ENCODE measurements at places on chromosomes 1 and 21. TPM values are rescaled to one million over a fixed set of nuclear protein-coding genes. Genes with fewer than 3 reads are reported as not detected.
A peak's percentile ranks its signal among the peaks of the same experiment; 100 is the strongest.

SLC44A5 gene
- 10.6 TPM for polyA plus RNA-seq

SLAMF7 gene
- polyA plus RNA-seq, result 5.1 TPM

OR6N1 gene
- not detected for polyA plus RNA-seq

SEMA4A gene
- polyA plus RNA-seq, result 7.7 TPM

CNR2 gene
- 0.20 TPM for polyA plus RNA-seq

SERPINC1 gene
- polyA plus RNA-seq, result 0.75 TPM

ZNF436 gene
- polyA plus RNA-seq, result 24.6 TPM

DNA sequence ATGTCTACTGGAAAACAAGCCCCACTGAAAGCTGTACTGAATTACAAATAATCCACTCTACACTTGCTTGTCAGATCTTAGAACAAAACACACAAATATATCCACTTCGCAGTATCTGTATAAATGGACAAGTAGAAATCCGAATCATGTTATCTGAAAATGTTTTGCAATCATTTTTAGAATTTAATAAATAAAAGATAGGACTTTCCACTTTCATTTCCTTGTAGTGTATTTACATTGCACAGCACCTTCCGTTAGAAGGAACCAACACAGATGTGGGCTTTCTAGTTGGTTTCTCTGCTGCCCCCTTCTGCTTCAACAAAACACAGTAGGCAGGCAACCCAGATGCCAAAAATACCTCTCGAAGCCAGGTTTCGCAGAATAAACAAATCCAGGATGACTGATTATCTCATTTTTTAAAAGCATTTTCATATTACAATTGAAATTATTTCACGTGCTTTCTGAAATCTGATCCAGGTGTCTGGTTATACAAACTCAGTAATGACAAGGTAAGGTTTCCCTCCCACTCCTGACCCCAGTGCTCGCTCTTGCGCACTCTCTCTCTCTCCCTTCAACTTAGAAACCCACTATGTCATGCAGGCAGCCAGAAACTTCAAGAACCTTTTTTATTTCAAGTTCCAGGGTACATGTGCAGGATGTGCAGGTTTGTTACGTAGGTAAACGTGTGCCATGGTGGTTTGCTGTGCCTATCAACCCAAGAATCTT is 389.9 kb downstream of the SMYD3 start:
- no peaks in the 10 kb centered on the region for H3K27me3 ChIP-seq
- peak; percentile 46 for DNase-seq
- no peaks in the 10 kb centered on the region for H3K4me1 ChIP-seq
- H3K36me3 ChIP-seq, result no peaks in the 10 kb centered on the region
- no peak overlapping the region for H3K27ac ChIP-seq
- H3K4me3 ChIP-seq, result no peak overlapping the region

DNA sequence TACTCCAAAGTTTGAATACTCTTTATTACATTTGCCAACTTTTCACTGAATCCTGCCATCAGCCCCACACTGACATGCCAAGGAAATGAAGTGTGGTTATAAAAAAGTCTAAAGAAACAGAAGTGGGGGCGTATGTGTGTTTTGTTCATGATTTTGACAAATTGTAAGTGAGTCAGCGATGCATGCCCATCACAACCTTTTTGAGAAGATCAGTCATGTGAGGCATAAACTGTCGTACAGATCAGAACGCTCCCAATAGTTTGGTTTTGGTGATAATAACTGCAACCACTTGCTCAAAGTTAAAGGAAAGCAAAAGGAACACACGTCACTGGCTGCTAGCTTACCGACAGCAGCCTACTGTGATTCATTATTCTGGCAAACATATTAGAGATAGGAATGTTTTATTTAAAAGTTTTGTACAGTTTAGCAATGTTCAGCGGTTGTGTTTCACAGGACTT is 95.6 kb downstream of the RGS2 start:
- no peak overlapping the region for H3K4me3 ChIP-seq
- no peaks in the 10 kb centered on the region for H3K27me3 ChIP-seq
- no peak overlapping the region for H3K27ac ChIP-seq
- H3K4me1 ChIP-seq, result no peaks in the 10 kb centered on the region
- no peaks in the 10 kb centered on the region for H3K36me3 ChIP-seq

DNA sequence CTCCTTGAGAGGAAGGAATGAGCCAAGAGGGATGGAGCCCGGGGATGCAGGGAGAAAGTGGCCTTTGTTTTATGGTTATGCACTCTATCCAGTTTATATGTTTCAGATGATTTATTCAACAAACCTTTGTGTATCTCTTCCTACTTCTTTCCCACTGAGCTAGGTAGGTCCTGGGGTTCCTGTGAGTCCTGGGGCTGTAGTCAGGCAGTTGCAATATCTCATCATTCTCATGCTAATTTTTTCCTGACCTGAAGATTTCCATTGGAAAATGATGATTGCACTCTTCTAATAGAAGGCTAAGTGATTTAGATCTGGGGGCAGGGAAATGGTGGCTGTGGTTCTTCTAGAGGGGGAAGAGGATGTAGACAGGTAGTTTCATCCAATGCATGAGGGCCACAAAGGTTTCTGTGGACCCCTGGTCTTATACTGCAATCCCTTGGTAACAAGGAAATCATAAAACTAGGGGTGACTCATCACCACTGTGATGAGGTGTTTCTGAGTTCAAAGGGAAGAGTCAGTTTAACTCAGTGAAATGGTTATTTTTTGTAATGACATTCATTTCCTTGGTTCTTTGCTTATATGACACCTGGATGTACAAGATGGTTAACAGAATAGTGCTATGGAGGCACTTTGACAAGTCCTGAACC is 20.2 kb downstream of the B3GALT5 start:
- H3K4me1 ChIP-seq, result no peaks in the 10 kb centered on the region
- no peak overlapping the region for H3K27ac ChIP-seq
- no peaks in the 10 kb centered on the region for H3K36me3 ChIP-seq
- H3K27me3 ChIP-seq, result no peaks in the 10 kb centered on the region
- no peak overlapping the region for H3K4me3 ChIP-seq

GRCh38 chr1:56185493-56185892 is 393.9 kb downstream of the PLPP3 start:
- H3K4me3 ChIP-seq, result no peak overlapping the region
- no peak for DNase-seq
- no peaks in the 10 kb centered on the region for H3K4me1 ChIP-seq
- no peaks in the 10 kb centered on the region for H3K36me3 ChIP-seq
- H3K27me3 ChIP-seq, result no peaks in the 10 kb centered on the region

GRCh38 chr1:67888216-67889106 is 55.2 kb upstream of the GNG12 start:
- no peaks in the 10 kb centered on the region for H3K27me3 ChIP-seq
- H3K36me3 ChIP-seq, result no peaks in the 10 kb centered on the region
- H3K4me3 ChIP-seq, result no peak overlapping the region
- H3K27ac ChIP-seq, result no peak overlapping the region

- no peak overlapping the region for H3K27ac ChIP-seq
- H3K27me3 ChIP-seq, result no peaks in the 10 kb centered on the region
- DNase-seq, result peak; percentile 11
- no peaks in the 10 kb centered on the region for H3K4me1 ChIP-seq
- no peaks in the 10 kb centered on the region for H3K36me3 ChIP-seq
- H3K4me3 ChIP-seq, result no peak overlapping the region
Measured at GRCh38 chr1:4171480-4172450, 271.7 kb upstream of the C1orf174 start.

- H3K27me3 ChIP-seq, result no peaks in the 10 kb centered on the region
- H3K36me3 ChIP-seq, result no peaks in the 10 kb centered on the region
- DNase-seq, result no peak
- H3K27ac ChIP-seq, result no peak overlapping the region
Measured at GRCh38 chr1:115355069-115355468, 17.0 kb upstream of the NGF start.

DNA sequence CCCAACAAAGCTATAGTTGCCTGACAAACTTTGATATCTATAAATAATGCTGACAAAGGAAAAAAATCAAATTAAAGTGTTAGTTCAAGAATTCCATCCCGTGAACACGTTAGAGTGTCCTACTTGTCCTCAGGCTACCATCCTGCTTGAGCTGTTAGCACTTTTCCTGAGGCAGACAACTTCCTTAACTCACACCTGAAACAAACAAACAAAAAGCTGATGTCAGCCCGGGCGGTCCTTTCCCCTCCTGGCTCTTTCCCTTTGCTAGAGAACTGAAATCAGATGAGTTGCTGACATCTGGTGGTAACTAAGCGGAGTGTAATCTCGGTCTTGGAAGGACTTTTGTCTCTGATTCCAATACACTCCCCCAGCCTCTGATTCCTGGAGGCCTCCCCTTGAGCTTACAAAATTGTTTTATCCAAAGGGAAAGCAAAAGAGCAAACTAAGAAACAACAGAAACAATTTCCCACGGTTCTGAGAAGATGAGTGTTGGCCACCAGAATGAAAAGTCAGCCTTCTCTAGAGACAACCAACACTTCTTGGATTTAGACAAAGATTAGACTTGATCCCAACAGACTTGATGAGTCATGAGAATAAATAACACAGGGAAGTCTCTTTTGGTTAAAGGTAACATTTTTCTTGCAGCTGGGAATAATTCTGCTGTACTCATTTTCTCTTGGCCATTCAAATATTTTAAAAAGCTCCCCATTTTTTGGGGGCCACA is 135.4 kb downstream of the PROX1 start:
- H3K27ac ChIP-seq, result no peak overlapping the region
- H3K36me3 ChIP-seq, result no peaks in the 10 kb centered on the region
- H3K4me3 ChIP-seq, result no peak overlapping the region

DNA sequence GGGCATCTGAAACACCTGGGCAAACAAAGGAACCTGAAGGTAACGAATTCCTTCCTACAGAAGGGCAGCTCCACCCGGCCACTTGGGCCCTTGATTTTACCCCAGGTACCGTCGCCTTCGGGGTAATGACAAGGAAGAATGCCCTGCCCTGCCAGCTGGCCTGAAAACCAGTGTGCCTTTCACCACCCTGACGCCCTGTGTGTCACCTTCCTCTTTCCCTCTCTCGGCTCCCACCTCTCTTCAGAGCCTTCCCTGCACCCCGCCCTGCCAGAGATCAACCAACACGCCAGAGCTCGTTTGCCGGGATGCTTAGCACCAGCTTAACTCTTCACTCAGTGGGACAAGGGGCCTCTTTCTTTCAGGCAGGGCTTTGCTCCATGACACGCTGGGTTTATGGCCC is 86.0 kb downstream of the SIM2 start:
- no peaks in the 10 kb centered on the region for H3K36me3 ChIP-seq
- DNase-seq, result no peak
- H3K4me1 ChIP-seq, result no peaks in the 10 kb centered on the region
- no peaks in the 10 kb centered on the region for H3K27me3 ChIP-seq
- H3K27ac ChIP-seq, result no peak overlapping the region

GRCh38 chr1:8093221-8093980 is 67.3 kb upstream of the ERRFI1 start:
- no peak overlapping the region for H3K4me3 ChIP-seq
- H3K27ac ChIP-seq, result no peak overlapping the region
- no peaks in the 10 kb centered on the region for H3K27me3 ChIP-seq
- no peak for DNase-seq
- peaks cover 6% of the 10 kb centered on the region for H3K4me1 ChIP-seq

DNA sequence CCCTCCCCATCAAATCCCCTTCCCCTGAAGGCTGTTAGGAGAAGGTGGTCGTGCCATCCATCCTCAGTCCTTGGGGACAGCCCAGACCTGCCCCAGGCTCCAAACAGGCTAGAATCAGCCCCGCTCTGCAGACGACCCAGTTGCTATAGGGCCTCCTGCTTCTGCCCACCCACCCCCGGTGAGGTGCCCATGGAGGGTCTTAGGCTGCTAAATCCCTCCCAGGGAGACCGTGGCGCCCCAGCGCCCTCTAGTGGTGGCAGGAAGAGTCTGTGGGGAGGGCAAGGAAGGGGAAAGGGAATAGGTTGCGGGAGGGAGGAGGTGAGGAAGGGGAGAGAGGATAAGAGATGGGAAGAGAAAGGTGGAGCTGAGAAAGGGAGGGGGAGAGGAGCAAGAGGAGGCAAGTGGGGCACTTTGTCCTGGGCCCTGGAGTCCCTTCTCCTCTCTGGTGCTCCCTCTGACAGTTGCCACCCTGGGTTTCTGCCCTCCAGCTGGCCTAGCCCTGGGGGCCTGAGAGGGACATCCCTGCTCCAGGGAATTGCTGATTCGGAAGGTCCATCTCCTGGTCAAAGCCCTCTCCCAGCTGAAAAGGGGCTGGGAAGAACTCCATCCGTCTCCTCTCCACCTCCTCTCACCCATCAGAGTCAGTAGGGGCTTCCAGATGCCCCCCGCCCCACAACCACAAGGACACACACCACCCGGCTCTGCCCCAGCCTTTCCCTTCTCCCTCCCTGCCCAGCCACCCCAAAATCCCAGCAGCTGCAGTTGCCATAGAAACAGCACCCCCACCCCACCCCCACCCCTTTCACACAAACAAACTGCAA is 55.4 kb downstream of the CAMK2N1 start:
- H3K27me3 ChIP-seq, result no peaks in the 10 kb centered on the region
- no peaks in the 10 kb centered on the region for H3K4me1 ChIP-seq
- H3K27ac ChIP-seq, result no peak overlapping the region
- no peaks in the 10 kb centered on the region for H3K36me3 ChIP-seq
- no peak overlapping the region for H3K4me3 ChIP-seq

DNA sequence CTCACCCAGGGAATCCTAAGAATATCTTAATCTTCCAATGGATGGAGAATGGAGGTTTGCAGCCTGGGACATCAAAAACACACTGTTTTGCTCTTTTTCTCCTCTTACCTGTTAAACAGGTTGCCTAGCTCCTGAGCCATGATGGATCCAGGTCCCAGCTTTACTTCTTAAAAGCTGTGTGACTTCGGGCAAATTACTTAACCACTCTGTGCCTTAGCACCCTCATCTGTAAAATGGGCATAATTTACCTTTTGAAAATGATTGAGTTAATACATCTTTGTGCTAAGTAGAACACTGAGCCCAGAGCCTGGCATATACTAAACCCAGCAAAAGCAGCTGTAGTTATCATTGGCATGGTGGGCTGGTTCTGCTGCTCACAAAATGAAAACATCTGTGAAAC is 10.2 kb downstream of the COQ8A start:
- no peaks in the 10 kb centered on the region for H3K36me3 ChIP-seq
- no peak overlapping the region for H3K4me3 ChIP-seq
- H3K4me1 ChIP-seq, result peaks cover 3% of the 10 kb centered on the region

GRCh38 chr1:204817341-204817740 is 53.3 kb upstream of the NFASC start:
- H3K27ac ChIP-seq, result no peak overlapping the region
- H3K4me3 ChIP-seq, result no peak overlapping the region
- DNase-seq, result no peak
- H3K27me3 ChIP-seq, result no peaks in the 10 kb centered on the region

- no peak overlapping the region for H3K27ac ChIP-seq
- H3K4me1 ChIP-seq, result peaks cover 11% of the 10 kb centered on the region
- no peaks in the 10 kb centered on the region for H3K36me3 ChIP-seq
- peak; percentile 84 for DNase-seq
- no peak overlapping the region for H3K4me3 ChIP-seq
- no peaks in the 10 kb centered on the region for H3K27me3 ChIP-seq
Measured at GRCh38 chr1:175319112-175319911, 126.7 kb upstream of the KIAA0040 start.

- H3K27ac ChIP-seq, result no peak overlapping the region
- DNase-seq, result no peak
- no peaks in the 10 kb centered on the region for H3K27me3 ChIP-seq
- H3K36me3 ChIP-seq, result no peaks in the 10 kb centered on the region
Measured at GRCh38 chr1:246187834-246188372, 319.2 kb downstream of the SMYD3 start.
